ENCODE measurements at places on chromosomes 2 and 18.

- DNase-seq = no peak
These were observed 16.0 kb upstream of the ASXL2 start for GRCh38 chr2:25894135-25894830.

DNA sequence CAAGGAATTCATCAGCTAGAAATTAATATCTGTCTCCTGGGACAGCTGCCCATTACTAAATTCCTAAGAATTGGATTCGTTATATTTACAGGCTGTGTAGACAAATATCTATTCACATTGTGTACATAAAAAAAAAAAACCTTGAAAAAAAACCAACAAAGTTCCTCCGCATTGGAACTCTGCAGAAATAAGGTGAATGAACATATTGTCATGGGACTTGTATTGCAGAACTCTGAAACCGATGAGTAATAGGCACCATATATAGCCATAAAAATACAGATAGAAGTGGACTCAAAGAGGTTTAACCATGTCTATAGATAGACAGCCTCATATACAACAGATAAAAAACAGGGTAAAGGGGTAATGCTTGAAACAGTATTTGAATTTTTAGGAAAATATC, 909.9 kb upstream of the CHAC2 start:
- no peak for DNase-seq

- no peak for DNase-seq
These were observed 12.4 kb downstream of the HS6ST1 start for GRCh38 chr2:128306081-128306930.

- peak; percentile 74 for DNase-seq
These were observed 1.5 kb downstream of the RND3 start for GRCh38 chr2:150485871-150486538.

- no peak for DNase-seq
These were observed 114.5 kb downstream of the ADCYAP1 start for GRCh38 chr18:1019191-1019590.

GRCh38 chr2:127101048-127101611, 5.8 kb downstream of the BIN1 start:
- DNase-seq = peak; percentile 47

- DNase-seq = no peak
These were observed 11.2 kb downstream of the ANKAR start for GRCh38 chr2:189685540-189686229.

GRCh38 chr18:58386780-58387179, 242.1 kb downstream of the ALPK2 start:
- DNase-seq = no peak

DNA sequence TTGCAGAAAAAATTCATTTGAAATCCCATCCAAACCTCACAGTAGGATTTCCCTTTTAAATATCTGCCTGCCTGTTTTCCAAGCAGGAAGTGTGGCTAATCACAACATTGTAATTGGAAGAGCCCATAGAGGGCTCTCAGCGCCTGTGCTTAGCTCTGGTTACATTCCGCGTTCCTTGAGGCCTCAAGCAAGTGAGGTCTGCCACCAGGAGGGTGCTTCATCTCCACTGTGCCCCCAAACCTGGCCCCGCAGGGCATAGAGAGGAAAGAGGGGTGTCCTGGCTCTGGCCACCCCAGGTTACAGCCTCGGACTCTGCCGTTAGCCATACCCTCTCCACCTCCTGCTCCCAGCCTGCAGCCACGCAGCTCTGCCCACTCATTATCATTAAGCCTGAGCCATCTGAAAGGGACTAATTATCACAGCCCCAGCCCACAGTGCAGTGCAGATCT, 214.8 kb downstream of the SP3 start:
- no peak for DNase-seq

- no peak for DNase-seq
These were observed 512.9 kb upstream of the ID2 start for GRCh38 chr2:8168876-8169424.

GRCh38 chr2:170929686-170930050, 615 bp downstream of the GORASP2 start:
- peak; percentile 93 for DNase-seq

- no peak for DNase-seq
These were observed 1.2 kb downstream of the ZNF514 start for GRCh38 chr2:95158441-95158840.

Data from spleen (tissue), 13 donors.